ENCODE measurements at places on chromosomes 4 and X. TPM values are rescaled to one million over a fixed set of nuclear protein-coding genes. Genes with fewer than 3 reads are reported as not detected.
A peak's percentile ranks its signal among the peaks of the same experiment; 100 is the strongest.

DNA sequence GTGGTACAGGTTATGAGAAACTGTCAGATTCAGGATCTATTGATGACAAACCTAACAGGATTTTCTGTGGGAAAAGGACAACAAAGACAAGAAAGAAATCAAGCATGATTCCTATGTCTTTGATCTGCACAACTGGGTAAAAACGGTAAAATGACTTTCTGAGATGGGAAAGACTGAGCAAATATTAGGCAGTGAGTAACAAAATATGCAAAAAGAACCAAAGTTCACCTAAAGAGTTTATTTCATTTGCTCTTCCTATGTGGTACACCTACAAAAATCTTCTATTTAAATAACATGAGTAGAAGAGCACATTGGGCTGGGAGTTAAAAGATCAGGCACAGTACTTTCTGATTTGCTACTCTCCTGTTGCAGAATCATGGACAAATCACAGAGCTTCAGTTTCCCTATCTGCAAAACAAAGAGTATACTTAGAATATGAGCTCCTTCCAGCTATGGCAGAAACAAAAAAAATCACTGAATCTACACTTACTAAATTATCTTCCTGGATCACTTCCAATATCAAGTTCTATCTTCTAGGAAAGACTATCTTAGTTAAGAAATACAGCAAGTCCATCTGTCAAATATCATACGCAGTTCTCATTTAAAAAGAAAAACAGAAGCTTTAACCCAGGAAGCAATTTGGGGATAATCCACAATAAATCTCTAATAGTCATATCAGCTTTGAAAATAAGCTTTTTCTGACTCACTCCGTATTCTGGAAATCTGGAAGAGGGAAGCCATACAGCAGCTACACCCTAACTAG lies 37.4 kb downstream of the NFXL1 start:
- no peak for DNase-seq

DNA sequence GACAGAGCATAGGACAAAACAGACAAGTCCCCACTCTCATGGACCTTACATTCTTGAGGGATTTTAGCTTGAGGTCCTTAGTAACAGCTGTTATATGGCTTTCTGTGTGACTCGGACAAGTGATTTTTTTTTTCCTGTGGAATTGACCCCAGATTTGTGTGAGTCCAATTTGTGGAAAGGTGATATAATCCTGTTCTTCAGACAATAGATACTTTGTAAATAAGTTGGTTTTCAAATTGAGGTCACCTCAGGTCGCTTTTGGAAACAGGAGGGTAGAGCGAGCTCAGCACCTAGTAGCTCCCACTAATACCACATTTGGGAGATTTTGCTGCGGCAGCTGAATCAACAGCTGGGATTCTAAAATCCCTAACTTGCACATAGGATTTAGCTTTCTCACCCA lies 1008.8 kb downstream of the ADGRL3 start:
- no peak for DNase-seq

SMPX gene
- not detected for total RNA-seq

- DNase-seq, result peak; percentile 78
These were observed at the start of gene BCOR for GRCh38 chrX:40097504-40098263. BCOR (minus strand) TSS chrX:40097958; CDS start chrX:40077929, 20,029 bp downstream.

IL13RA1 gene
- total RNA-seq, result 0.36 TPM

GRCh38 chr4:140609548-140610425 lies 41.0 kb upstream of the UCP1 start:
- no peak for DNase-seq

DNA sequence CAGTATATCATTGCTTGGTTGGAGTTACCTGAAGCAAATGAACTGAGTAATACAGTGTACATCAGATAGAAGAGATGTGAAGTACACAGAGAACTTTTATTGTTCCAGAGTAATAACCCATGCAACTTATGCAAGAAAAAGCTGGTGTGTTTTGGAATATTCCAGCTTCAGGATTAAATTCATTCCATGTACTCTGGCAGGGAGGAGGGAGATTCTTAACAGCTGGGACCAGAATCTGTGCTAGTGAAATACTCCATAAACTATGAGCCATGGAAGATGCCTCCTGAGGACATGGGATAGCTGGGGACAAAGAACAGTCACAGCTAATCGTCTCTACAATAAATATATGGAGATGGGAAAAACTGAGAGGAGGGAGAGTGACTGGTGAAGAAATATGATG lies 101.6 kb upstream of the OTUD4 start:
- DNase-seq, result no peak

GRCh38 chr4:106105697-106106096 lies 210.3 kb downstream of the TBCK start:
- DNase-seq, result no peak

DNA sequence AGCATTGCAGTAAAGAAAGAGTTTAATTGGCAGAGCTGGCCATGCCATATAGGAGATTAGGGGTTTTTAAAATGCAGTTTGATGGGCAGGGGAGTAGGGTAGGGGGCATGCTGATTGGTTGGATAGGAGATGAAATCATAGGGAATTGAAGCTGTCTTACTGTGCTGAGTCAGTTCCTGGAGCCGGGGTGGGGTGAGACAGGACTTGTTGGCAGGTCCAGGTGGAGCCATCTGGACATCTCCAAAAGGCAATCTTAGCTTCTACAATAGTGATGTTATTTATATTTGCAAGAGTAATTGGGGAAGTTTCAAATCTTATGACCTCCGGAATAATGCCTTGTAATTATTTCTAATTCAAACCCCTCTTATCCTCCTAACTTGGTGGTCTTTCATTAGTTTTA lies 32.4 kb upstream of the PGM2 start:
- DNase-seq, result no peak

GRCh38 chrX:46860557-46860956 lies 23.7 kb downstream of the RP2 start:
- no peak for DNase-seq

- no peak for DNase-seq
These were observed 15.0 kb downstream of the RGN start for GRCh38 chrX:47093248-47093647.

- no peak for DNase-seq
These were observed 1337.8 kb upstream of the DIAPH2 start for GRCh38 chrX:95346856-95347255.

GRCh38 chr4:158860856-158861255 lies 92.0 kb downstream of the FNIP2 start:
- DNase-seq, result no peak

GAGE13 gene
- total RNA-seq, result not detected

DNA sequence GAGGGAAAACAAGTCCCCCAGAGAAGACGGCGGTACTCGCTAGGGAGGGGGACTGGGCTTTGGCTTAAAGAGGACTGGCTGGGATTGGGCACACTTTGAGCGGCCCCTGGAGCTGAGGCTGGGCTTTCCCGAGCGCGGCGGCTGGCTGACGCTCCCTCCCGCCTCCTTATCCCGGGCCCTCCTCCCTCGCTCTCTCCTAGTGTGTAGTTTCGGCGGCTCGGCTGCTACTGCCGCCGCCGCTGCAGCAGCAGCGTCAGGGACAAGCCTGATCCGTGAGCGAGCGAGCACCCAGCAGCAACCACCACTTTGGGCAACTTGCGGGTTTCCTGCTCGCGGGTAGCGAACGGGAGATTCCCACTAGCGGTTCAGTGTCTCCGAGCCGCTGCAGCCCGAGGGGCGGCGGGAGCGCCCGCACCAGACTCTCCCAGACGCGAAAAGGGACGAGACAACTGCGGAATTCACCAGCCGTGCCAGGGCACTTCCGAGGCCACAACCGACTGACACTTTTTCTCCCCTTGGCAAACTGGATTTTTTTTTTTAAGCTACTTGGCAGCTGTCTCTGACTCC lies 632 bp upstream of the PCDH7 start:
- DNase-seq, result no peak

- no peak for DNase-seq
These were observed 24.1 kb downstream of the CSF2RA start for GRCh38 chrX:1292575-1293290.

Measured in activated T-cell treated with anti-CD3 and anti-CD28 coated beads, Interleukin-2, amount 50 U/mL, for 72 hours (primary cell).